Endothelial cell (in vitro differentiated cells): ENCODE measurements at places on chromosomes 13 and 19.

DNA sequence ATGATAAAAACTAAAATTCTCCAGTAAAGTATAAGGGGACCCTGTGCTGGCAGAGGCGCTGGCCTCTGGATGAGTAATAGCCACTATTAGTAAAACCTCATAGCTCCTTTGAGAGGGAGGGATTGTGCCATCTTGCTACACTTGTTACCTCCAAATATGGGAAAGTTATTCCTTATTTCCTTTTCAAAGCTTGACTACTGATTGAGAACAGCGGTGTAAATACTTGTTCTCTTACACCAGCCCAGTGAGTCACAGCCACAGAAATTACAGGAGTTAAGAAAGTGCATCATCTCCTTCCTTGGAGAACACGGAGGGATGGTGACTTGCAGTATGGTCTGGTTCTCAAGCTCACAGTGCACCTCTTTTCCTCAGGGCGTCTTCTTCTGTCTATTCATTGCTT, 379.0 kb downstream of the EFNB2 start:
- DNase-seq: no peak

- no peak for DNase-seq
These were observed 17.6 kb downstream of the CLPTM1 start for GRCh38 chr19:44972802-44973201.

DNA sequence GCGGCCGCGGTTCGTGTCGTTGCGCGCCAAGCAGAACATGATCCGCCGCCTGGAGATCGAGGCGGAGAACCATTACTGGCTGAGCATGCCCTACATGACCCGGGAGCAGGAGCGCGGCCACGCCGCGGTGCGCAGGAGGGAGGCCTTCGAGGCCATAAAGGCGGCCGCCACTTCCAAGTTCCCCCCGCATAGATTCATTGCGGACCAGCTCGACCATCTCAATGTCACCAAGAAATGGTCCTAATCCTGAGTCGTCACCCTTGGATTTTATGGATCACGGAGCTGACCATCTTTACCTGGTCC, 475 bp downstream of the MRPL57 start:
- no peak for DNase-seq

DNA sequence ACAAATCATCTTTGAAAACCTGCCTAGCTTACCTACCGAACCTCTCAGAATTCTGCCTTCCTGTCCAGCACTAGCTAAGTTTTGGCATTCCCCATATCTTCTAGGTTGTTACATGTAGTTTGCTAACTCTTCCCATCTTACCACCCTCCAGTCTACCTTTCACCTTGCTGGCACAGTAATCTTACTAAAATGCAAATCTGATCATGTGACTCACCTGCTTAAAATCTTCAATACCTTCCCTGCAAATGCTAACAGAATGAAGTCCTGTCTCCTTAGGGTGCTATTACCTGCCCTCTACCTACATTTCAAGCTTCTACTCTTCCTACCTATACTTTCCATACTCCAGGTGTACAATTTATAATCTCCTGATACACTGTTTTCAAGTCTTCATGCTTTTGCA, 30.4 kb downstream of the INTS6 start:
- no peak for DNase-seq

DNA sequence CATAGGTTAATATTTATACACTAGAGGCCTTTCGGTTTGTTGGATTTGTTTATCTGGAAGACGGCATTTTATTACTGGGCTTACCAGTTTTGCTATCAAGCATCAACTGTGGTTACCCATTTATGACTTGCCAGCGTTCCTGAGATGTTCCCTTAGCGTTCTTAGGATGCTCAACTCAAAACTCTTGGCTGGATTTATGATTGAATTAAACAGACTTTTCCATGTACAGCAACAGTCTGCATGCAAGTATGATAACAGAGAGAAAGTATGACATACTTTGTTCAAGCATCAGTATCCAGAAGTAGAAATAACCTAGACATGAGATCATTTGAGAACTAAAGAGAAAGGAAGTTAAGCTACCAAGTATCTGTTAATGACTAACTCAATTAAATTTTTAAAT, 29.9 kb upstream of the RNF113B start:
- no peak for DNase-seq

GRCh38 chr19:875265-875879, 15.9 kb downstream of the CFD start:
- DNase-seq: no peak

- no peak for DNase-seq
These were observed 157.0 kb upstream of the PABPC3 start for GRCh38 chr13:24938966-24939365.

DNA sequence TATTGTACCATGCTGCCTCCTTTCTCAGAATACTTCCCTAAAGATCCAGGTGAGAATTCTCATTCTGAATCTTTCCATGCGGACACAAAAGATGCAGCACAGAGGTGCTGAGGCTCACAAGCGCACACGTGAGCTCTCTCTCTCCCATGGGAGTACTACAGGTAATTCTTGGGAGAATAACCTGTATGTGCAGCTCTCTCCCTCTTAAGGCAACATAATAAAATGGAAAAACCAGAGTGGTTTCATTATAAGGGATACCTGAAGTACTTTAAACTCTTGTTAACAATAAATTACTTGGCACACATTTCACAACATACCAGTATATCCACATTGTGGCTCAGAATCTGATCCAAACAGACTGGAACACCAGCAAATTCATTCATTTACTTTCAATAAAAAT, 40.4 kb downstream of the INTS6 start:
- no peak for DNase-seq

DNA sequence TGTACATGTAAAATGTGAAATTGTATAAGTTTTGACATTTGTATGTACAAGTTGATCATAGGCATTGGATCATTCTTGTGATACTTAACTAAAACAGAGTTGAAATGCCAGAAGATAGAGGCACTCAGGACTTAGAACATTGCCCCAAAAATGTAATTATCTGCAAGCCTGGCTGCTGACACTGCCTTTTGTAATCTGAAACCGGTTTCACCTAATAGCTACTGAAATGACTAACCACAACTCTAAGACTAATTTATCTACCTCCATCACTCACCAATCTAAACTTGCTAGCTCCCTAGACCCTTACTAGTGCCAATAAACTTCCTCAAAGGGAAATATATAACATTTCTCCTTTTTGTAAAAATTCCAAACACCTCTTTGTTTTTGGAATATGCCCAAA, 2596.2 kb downstream of the PCDH9 start:
- DNase-seq: no peak

DNA sequence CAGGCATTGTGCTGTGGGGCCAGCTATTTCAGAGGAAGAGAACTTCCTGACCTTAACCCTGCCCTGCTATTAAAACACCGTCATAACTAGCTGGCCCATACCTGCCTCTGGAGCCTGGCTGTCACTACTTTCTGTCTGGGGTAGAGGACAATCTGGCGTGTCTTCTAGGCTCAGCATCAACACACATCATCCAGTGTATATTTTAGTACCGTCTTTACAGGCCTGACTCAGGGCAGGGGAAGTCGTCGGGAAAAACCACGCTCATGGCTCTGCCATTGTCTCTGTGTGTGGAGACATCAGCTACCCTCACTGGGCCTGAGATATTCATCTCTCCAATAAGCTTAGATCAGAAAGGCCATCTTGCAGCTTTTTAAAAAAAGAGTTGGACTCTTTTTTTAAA, 151.1 kb downstream of the KATNAL1 start:
- no peak for DNase-seq

- no peak for DNase-seq
These were observed 30.8 kb downstream of the RGCC start for GRCh38 chr13:41488124-41488523.

DNA sequence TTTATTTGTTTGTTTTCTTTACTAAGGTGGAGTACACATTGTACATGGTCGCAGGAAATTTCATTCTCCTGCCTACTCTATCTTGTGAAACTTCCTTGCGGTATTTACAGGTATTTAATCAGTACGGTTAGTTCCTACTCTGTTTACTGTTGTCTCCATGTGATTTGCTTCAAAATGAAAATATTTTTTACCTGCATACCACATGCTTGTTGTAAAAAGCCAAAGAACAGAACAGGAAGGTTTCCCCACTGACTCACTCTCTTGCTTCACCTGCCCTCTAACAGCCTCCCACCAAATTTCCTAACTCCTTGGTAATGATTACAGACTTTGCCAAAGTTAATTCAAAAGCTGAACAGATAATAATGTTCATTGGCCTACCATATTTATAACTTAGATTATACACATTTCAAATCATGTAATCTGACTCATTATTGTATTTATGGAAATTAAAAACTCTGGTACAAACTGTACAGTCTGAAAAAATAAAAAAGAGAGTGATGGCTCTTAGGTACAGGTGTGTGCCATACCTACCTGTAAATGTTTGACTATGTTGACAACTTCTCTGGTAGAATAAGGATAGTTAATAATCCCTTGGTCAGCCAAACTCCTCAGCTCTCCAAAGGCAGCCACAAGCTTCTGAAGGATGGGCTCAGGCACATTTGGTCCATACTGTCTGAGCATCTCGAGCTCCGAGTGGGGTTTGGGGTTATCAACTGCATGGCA, 239.9 kb downstream of the VWA8 start:
- no peak for DNase-seq

DNA sequence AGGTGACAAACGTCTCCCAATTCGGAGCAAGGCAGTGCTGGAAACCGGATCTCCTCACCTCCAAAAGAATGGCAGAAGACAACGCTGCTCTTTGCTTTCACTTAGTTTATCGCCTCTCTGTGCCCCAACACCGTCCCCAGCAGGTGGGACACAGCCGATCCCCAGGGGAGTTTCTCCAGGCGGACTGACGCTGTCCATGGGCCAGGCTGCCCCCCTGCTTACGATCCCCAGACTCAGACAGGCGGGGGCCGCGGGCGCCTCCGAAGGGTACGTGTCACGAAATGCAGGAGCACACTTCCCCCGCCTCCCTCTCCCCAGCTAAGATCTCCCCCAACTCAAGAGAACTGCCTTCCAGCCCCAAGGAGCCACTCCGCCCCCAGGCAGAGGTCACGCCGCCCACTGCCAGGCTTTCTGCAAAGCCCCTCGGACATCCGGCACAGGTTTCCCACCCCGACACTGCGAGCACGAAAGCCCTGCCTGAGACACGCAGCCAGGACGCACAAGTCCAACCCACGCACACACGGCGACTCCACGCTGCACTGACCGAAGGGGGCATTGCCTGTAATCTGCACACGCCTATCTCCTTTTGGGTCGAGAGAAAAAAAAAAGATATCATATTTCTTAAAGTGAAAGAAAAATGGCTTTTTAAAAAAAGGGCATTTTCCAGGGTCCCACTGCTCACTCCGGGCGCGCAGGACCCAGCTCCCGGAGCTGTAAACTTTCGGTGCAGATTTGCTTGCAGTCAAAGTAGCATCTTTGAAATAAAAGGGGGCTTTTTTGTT, 2.0 kb downstream of the SPRY2 start:
- peak; percentile 61 for DNase-seq

DNA sequence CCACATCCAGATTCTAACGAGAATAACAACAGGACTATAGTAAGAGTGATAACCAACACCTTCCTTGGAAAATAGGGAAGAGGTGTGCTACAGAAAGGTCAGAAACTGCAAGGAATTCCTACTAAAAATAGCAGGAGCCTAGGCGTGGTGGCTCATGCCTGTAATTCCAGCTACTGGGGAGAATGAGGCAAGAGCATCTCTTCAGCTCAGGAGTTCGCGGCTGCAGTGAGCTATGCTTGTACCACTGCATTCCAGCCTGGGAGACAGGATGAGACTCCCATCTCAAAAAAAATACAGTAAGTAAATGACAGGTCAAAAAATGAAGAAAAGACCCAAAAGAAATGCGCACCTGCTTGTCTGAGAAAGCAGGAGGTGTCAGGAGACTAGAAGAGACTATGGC, 101.5 kb upstream of the TSHZ3 start:
- no peak for DNase-seq

- DNase-seq: no peak
These were observed 457.8 kb downstream of the PCDH20 start for GRCh38 chr13:60957816-60958215.

DNA sequence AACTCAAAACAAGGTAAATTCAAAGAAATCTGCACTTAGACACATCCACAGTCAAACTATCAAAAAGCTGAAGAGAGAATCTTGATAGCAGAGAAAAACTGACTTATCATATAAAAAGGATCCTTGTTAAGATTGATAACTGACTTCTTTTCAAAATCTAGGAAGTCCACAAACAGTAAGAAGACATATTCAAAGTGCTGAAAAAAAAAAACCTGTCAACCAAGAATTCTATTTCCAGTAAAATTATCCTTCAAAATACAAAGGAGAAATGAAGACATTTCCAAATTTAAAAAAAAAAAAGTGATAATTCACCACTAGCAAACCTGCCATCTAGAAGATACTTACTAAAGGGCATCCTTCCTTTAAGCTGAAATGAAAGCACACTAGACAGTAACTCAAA, 15.0 kb downstream of the VWA8 start:
- no peak for DNase-seq

DNA sequence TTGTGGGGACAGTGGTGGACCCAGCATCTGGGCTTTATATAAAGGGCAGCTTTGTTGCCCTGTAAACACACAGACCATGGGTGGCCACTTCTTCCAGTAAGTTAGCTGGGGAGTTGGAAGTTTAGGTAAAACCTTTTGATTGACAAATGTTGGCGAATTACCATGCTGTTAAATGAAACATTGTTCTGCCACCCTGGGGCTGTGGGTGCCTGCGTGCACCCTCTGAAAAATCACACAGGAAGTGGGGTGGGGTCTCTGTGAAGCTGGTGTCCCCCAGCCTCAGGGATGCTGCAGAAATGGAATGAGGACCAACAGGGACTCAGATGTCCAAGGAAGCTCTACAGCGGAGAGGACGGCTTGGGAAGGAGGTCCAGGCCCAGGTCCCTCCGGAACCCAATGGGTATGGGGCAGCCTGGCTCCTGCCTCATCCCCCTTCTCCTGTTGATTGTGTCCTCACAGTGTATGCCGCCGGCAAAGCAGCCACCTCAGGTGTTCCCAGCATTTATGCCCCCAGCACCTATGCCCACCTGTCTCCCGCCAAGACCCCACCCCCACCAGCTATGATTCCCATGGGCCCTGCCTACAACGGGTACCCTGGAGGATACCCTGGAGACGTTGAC, 2.8 kb upstream of the USF2 start:
- no peak for DNase-seq

DNA sequence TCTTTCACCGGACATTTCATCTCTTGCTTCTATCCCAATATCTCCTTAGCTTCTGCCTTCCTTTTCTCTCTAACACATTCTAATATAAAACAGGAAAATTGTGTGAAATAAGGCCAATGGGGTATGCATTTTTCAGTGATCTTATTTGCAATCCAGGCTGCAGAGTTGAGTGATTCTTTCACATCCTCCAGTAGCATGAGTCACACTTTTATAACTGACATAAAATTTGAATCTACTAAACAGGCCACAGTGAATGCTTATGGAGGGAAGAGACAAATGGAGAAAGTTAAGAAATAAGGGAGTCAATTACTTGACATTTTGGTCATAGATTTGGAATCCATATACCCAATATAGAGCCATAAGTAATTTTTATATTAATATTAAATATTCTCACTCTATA, 1037.0 kb upstream of the SPRY2 start:
- no peak for DNase-seq
